ENCODE measurements at places on chromosomes 2 and 18.
A peak's percentile ranks its signal among the peaks of the same experiment; 100 is the strongest.

DNA sequence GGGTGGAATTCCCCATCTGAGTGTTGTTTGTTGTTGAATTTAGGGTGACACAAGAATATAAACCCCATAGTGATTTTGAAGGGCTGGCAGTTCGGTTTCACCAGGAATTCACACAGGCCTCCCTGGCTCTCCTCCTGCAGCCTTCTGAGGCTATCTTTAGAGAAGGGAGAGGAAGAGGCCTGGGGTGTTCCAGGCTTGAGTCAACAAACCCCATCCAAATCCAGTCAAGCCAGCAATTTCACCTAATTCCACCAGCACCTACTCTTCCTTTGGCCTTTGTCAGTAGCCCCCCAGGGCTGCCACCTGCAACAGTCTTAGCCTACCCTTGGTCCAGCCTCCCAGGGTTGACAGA, 32.0 kb downstream of the MARCHF4 start:
- no peak for DNase-seq

- no peak for DNase-seq
Measured at GRCh38 chr2:24863641-24864040, 56.4 kb downstream of the ADCY3 start.

- no peak for DNase-seq
Measured at GRCh38 chr2:29241955-29242565, 126.8 kb downstream of the CLIP4 start.

DNA sequence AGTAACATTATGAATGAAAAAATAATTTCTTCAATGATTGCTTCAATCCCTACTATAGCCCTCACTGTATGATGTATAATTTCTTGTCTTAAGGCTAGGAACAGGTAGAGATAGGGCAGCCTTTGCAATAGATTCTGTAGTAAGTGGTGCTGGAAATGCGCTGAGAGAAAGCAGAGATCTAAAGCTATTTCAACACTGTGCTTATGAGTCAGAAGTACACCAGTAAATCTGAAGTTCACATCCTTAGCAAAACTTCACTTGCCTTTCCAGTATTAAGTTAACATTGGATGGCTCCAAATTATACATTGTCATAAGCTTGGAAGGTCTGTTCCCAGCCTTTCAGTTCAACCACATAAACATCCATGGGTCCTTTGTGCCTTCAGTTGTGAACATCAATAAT, 178.2 kb upstream of the EPHA4 start:
- no peak for DNase-seq

GRCh38 chr2:14804902-14805301, 172.4 kb downstream of the LRATD1 start:
- no peak for DNase-seq

DNA sequence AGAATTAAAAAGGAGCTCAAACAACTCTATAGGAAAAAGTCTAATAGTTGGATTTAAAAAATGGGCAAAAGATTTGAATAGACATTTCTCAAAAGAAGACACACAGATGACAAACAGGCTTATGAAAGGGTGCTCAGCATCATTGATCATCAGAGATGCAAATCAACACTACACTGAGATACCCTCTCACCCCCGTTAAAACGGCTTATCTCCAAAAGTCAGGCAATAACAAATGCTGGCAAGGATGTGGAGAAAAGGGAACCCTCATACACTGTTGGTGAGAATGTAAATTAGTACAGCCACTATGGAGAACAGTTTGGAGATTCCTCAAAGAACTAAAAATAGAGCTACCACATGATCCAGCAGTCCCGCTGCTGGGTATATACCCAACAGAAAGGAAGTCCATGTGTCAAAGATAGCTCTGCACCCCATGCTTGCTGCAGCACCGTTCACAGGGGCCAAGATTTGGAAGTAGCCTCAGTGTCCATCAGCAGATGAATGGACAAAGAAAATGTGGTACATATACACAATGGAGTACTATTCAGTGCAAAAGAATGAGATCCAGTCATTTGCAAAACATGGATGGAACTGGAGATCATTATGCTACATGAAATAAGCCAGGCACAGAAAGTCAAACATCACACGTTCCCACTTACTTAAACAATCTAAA, 46.7 kb upstream of the B3GNT7 start:
- DNase-seq, result no peak

DNA sequence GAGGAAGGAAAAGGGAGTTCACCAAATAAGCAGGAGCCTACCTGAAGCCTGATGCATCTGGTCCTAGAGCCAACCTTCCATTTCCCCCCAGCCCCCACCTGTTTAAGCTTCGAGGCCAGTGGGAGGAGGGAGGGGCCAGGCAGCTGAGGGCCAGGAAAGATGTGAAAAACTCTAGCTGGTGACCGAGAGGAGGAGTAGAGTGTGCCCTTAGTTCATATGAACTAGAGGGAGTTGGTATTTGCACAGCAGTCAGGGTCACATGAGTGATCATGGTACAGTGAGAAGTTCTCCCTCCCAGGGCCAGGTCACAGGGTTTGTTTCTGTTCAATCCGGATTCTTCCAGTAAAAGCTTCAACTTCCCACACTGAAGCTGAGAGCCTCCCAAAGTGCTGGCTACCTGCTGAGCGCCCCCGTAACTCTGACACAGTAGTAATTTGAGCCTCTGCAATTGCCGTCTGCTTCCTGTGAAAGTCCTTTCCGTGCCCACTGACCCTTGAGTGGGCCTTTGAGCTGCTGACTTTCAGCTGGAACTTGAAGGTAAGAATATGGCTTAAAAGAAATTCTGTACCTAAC, at the start of gene SULT1C2:
SULT1C2 (plus strand) TSS at position 362 of the 573 bp plus-strand sequence. CDS start 4,773 bp downstream, outside the sequence.
- DNase-seq, result no peak

GRCh38 chr2:1990724-1991123, 246.4 kb upstream of the PXDN start:
- no peak for DNase-seq

DNA sequence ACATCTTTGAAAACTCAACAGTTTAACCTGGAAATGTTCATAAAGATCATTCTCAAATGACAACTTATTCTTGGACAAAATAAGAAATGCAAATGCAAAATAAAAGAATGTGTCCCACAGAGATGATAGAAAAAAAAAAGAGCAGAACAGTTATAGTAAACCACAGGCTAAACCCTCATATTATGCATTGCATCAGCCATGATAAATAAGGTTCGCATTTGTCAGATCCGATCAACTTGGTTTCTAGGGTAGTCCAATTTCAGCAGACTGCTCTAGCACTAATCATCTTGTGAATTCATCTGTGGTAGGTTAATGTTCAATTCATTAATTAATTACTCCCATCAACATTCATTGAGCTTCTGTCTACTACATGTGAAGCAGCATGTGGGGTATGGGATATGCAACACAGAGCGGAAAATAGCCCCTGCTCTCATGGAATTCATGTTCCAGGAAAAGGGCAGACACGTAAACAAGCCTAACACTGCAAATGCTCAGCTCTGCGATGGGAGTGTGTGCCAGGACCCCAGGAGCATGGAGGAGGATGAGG, 316.2 kb upstream of the REV1 start:
- no peak for DNase-seq

DNA sequence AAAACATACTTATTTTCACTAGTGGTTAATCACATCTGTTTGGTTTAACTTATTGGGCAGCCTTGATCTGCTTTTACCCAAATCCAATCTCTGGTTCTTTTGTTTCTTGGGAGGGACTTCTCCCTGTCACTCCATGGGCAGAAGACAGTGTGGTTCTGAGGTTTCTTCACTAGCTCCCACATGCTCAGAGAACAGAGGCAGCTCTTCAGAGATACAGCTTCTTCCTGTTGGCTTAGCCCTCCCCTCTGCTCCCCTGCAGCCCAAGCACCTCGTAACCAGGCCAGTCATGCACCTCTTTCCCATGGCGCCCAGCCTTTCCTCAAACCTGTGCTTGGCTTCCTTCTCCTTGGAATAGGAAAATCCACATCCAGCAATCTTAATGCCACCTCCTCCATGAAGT, 32.8 kb downstream of the SLC9A2 start:
- DNase-seq, result no peak

DNA sequence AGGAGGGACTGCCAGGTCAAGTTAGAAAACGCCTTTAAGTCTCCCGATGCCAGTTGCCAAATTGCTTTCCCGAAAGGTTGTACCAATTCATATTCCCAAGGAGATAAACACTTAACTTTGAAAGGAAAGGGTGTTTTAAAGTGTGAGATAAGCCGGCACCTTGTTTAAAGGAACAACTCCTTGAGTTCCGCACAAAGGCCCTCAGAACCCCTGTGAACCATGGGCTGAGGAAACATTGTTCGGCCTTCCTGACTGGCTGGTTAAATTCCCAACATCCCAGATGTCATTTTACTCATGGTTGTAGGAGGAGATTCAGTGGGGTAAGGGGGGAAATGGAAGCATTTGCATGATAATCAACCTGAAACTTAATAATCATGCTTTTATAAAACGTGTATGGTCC, 126.6 kb downstream of the BCL11A start:
- no peak for DNase-seq

DNA sequence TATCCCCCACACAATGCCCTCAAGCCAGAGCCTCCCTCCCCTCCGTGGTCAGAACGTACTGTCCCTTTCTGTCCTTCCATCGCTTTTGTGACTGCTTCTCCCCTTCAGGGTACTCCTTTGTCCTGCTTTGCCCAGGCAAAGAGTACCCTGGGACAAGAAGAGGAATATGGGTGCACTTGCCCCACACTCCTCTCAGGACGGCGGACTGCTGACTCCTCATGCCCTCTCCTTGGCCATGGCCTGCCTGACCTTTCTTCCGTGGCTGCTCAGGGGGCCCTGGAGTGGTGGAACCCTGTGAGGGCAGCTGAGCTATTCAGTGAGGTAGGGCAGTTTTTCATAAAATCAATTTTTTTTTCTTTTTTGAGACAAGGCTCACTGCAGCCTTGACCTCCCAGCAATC, 18.7 kb downstream of the C2orf74 start:
- DNase-seq, result no peak

DNA sequence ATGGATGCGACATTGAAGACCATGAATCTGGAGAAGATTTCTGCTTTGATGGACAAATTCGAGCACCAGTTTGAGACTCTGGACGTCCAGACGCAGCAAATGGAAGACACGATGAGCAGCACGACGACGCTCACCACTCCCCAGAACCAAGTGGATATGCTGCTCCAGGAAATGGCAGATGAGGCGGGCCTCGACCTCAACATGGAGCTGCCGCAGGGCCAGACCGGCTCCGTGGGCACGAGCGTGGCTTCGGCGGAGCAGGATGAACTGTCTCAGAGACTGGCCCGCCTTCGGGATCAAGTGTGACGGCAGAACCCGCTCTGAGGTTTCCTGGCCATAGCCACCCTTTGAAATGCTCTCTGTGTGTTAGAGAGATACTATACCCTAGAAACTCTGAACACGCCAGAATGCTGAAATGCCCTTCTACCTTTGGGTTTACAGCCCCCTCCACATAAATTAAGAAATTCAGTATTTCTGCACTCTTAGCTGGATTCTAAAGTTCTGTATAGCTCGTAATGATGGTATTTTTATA, 659 bp downstream of the CHMP1B start:
- peak; percentile 48 for DNase-seq

GRCh38 chr2:232929303-232930058, 59.4 kb downstream of the SNORC start:
- DNase-seq, result no peak

DNA sequence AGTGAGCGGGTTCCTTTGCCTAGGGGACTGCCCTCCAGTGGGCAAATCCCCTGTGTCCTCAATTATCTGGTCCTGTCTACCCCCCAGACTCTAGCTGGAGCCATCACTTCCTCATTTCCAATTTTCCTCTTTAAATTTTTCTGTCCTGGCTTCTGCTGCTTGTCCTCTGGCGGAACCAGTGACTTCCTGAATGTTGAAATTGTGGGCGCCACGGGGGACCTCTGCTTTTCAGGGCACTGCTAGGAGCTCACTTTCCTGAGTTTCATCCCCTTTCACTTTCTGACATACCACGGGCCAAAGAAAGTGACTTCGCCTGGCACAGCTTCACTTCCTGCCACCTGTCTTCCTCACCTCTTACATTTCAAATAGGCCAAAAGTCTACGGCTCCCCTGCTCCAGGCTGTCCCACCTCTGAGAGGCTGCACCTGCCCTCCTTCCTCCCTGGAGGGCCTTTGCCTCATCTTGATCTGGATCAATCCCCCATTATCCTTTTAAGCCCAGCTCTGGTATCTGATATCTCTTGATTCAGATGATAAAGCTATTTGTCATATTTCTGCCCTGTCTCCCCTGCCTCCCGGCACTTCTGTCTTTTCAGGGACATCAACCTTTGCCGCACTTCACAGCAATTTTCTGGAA, 1.4 kb upstream of the MARCO start:
- DNase-seq, result no peak

DNA sequence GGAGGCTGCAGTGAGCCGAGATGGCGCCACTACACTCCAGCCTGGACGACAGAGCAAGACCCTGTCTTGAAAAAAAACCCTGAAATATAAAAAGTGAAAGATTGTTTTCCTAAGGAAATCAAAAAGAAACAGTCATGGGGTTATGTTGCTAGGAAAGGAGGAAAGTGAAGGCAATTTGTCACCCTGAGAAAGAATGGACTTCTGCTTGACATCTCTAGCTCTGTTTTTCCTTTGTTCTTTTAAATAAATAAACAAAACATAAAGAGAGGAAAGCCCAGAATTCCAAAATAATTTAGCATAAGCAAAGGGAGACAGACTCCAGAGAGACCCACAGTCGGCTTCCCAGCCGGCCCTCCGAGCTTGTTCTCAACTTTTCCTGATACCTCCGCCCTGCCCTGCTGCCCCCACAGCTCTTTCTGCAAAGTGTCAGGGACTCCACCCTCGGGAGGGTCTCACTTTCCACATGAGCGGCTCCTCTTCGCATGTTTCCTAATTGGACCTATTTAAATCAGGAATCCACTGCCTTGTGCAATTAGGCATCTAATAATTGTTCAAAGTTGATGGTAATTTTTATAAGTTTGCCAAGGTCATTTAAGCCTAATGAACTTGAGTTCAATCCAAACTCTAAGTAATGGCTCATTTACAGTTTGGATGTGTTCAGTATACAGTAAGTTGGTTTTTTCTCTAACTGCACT, 49.8 kb upstream of the COPS8 start:
- DNase-seq, result no peak

DNA sequence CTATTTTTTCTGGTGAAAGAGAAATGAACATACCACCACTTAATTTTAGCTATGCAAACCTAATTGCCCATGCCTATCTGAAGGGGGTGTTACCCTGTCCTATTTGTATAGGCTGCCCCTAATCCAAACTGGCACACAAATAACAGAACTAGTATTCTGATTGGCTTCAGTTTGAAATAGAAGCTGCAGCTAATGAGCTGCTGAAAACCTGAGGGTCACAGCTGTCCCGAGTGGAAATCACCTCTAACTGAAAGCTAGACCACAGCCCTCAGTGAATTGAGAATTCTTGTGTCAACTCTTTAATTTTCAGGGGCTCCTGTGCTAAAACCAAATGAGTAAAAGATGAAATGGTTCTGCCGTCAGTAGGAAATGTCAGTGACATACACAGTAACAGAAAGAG, 28.7 kb downstream of the CCDC141 start:
- no peak for DNase-seq
